CD8-positive, alpha-beta memory T cell (primary cell): ENCODE measurements at places on chromosomes 7 and 10. TPM values are rescaled to one million over a fixed set of nuclear protein-coding genes. Genes with fewer than 3 reads are reported as not detected.

Gene ANKRD30A
- not detected for polyA plus RNA-seq

Gene ALDH18A1
- 66.9 TPM for polyA plus RNA-seq

GRCh38 chr7:111264981-111265380, 174.1 kb downstream of the LRRN3 start:
- no peak for DNase-seq

- no peak for DNase-seq
Measured at GRCh38 chr10:59393349-59393748, 31.0 kb upstream of the FAM13C start.

GRCh38 chr7:2038931-2039728, 193.6 kb downstream of the MAD1L1 start:
- DNase-seq: peak; percentile 28

DNA sequence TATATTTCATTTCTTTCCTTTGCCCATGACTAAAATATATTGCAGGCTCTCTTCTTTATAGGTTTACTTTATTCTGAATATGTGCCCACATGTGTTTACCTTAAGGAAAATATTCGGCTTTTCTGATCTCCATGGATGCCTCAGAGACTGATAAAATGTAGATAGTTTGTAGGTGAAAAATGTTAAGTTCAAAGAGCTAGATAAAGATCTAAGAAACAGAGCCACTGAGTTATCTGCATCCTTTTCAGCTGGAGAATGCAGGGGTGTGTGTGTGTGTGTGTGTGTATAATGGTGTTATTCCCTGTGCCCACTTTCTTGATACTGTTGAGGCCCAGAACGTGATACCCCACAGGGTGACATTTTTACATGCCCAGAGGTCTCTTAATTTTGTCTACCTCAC, 150.8 kb downstream of the LRRC4 start:
- no peak for DNase-seq

DNA sequence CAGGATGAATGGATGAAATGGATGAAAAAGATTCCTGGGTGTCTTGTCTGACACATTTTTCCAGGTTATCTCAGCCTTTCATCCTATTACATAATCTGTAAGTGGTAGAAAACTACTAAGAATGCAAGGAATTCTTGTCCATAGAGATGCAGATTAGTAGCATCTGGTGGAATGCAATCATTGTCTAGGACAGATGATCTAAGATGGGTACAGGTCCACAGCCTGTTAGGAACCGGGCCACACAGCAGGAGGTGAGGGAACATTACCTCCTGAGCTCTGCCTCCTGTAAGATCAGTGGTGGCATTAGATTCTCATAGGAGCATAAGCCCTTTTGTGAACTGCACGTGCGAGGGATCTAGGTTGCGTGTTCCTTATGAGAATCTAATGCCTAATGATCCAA, 225.0 kb downstream of the CALN1 start:
- DNase-seq: no peak

DNA sequence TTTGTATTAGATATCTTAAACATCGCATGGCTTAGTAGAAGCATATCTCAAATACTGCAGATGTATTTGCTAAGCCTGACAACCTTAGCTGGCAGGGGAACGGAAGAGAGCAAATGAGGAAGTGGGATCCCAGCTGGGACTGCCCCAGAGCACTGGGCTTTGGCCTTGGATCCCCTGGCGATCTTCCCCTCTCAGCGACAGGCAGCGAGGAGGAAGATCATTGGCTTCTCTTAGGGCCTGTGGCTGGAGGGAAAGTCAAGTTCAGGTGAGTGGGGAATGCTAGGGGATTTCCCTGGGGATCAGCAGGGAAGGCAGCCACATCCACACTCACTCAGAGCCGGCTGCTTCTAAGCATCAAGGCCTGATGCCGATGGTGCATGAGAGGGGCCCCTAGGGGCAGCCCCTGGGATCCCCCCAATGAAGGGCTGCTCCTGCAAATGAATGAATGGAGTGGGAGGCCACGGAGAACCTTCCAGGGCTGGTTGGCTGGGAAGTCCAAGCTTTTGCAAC, 42.0 kb downstream of the LYZL2 start:
- DNase-seq: no peak

DNA sequence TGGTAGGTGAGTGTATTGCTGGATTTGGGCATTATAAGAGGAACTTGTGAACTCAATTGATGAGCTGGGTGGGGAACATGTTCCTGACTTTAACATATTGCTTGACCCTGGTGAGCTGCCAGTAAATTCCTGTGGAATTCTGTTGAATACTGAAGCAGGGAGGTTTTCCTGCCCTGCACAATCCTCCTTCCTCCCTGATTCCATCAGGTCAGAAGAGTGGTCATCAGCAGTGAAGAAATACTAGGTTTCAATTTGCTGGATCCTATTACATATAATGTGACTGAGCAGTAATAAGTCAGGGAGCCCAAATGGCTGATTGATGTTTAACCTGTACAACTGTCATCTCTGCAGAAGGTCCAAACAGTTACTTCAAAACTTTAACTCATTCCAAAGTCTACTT, 581.2 kb downstream of the SUGCT start:
- no peak for DNase-seq

DNA sequence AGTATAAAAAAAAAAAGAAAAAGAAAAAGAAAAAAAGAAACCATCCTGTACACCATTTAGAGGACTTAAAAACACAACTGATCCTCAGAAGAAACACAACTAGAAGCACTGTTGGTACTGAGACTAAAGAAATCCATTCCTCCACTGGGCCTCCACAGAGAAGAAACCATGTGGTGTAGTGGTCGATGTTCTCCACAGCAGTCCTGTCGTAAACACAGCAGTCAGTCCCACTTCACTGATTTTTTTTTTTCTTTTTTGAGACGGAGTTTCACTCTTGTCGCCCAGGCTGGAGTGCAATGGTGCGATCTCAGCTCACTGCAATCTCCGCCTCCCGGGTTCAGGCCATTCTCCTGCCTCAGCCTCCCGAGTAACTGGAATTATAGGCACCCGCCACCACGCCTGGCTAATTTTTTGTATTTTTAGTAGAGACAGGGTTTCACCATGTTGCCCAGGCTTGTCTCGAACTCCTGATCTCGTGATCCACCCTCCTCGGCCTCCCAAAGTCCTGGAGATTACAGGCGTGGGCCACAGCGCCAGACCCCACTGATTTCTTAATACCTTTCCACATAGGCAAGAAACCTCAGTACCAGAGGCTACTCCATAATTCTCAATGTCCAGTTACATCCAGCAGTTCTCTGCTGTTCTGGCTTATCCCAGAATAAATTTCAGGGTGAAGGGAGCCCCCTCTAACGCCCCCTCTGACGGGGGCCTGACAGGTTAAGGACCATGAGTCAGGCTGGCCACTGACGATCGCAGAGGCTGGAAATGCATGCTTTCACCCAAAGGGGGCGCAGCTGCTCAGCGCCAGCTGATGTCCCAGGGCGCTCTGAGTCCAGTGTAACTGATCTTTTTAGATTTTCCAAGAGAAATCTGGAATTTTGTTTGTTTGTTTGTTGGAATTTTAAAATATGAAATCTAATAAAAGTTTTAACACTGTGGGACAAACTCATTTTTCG, 24.8 kb upstream of the FFAR4 start:
- DNase-seq: no peak

DNA sequence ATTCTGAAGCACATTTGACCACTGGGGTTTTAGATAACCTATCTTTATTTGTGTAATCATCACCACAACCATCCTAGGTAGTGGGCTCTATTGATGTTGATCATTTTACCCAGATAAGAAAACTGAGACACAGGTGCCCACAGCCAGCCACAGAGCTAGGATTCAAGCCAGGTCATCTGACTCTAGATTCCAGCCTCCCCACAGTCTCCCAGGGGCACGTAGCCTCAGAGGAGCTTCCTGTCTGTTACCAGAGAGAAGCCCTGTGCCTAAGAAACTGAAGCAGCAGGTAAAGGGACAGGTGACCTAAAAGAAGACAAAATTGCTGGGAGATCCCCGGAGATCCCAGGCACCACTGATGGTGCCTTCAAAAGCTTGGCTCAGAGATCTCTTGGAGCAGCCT, 55.8 kb downstream of the ALOX5 start:
- no peak for DNase-seq

DNA sequence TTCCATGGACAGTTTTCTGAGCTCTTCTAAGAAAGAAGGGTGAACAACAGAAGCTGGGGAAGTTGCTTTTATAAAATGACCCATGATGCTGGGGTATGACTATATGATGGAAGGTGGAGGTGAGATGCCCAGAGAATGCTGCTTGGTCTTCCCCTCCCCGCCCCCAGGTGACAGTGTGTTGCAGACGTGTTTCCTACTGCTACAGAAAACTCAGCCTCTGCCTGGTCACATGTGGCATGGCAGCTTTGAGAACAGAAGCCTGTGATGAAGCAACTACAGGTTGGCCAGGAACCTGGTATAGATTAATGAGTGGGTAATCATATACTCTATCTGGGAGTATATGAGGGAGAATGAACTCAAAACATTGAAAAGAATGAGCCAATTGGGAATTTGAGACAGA, 67.1 kb downstream of the MTURN start:
- no peak for DNase-seq

Gene NAT16
- not detected for polyA plus RNA-seq

DNA sequence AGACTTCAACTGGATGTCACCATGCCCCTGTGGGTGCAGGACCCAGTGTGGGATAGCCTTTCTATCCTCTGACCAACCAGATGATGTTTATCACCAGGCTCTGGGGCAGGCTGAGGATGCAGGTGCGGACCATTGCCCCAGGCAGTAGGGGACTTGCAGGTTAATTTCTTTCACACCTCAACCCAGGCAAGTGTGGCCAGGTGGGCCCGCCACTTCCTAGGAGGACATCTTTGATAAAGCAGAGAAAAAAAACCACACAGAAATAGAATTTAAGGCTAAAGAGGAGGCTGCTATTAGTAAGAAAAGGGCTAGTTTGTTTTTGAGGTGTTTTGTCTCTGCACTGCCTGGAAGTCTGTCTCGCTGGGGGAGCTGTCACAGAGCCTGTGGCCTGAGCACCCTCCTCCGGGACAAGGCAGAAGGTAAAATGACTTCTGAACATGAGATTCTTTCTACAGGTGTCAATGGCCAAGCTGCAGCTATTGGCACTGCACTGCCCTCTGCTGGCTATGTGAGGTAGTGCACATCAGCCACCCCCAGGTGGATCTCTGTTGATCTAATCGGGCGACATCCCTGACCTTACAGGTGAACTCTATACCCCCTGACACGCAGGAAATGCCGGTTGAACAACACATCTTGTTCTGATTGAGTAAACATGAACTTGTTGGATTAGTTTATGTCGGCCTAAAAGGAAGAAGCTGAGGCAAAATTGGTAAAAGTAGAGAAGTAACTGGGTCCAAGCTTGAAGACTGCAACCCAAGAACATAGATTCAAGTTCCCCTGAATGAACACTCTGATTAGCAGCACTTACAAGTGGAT, 21.0 kb downstream of the UPP1 start:
- DNase-seq: peak; percentile 76

DNA sequence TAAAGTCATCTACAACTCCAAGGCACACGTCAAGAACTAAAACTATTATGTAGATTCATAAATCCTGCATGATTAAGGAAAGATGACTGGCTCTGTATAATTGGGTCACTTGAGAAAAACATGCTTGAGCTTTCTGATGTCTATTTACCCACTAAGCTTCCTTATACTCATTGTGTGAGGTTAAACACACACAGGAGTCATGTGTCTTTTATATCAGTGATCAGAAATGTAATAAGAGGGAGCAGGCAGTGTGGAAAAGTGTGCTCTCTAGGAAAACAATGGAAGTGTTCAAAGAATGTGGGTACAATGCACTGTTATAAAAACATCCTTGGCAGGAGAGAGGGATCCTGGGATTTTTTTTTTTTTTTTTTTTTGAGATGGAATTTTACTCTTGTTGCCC, 108.6 kb upstream of the ARID5B start:
- DNase-seq: no peak

Gene KCNH2
- polyA plus RNA-seq: 0.63 TPM

DNA sequence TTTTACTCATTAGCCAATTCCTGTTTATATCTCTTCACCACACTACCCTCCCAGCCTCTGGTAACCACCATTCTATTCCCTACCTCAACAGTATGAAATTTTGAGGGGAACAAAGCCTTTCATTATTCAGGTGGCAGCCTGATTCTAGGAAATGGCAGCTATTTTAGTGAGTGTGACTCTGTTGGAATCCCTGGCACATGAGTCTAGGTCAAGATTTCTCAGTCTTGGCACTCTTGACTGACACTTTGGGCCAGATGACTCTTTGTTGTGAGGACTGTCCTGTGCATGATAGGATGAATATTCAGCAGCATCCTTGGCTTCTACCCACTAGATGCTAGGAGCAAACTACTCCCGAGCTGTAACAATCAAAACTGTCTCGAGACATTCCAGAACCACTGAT, 322.8 kb upstream of the PHYHIPL start:
- no peak for DNase-seq

DNA sequence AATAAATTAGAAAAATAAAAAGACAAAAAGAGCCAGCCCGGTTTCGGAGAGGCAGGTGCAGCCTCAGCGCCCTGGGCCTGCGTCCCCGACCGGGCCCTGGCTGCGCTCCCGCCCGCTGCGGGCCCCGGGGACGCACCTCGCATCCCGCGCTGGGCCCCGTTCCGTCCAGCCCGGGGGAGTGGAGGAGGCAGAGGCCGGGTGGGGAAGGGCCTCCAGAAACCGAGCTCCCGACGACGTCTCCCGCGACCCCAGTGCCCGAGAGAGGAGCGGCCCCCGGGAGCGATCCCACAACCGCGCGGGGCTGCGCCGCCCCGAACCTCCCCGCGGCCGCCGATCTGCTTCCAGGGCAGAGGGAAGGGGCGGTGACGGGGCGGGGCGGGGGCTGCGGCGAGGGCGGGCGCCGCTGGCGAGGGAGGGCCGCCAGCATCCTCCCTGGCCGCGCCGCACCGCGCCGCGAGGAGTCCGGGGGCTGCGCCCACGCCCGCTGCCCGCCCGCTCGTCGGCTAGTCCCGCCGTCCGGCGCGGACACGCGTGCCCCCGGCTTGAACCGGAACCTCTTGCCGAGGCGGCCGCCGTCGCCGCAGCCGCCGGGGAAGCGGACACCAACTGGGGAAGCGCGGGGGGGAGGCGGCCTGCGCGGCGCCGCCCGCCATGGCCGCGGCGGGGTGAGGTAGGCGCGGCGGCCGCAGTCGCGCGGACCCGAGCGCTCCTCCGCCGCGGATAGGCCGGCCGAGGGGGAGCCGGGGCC, at the start of gene CCNY:
Gene CCNY, plus strand, starts transcription at position 426 of the 748 bp plus-strand sequence. CDS start 545 bp downstream, outside the sequence.
- peak; percentile 76 for DNase-seq

GRCh38 chr10:57294698-57295097, 933.6 kb upstream of the ZWINT start:
- DNase-seq: no peak

GRCh38 chr7:132261327-132262159, 314.7 kb downstream of the PLXNA4 start:
- no peak for DNase-seq

Gene ZNF736
- 1.7 TPM for polyA plus RNA-seq

GRCh38 chr7:21898265-21898930, 47.3 kb downstream of the CDCA7L start:
- DNase-seq: peak; percentile 44

DNA sequence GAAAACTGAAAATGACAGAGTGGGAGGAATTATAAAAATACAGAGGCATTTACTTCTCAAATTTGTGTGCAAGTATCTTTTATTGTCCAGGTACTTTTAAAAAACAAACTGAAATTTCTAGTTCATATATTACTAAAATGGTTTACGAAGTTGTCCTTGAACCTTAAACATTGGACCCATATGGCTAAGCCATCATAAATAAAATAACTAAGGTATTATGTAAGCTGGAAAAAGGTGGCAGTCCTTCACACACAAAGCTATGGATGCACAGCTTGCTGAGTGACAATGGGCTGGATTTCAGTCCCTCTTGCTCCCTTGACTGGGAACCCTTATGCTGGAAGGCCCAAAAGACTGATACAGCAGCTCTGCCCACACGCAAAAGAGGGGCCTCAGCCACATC, 66.1 kb downstream of the COBL start:
- no peak for DNase-seq

GRCh38 chr7:24381894-24382505, 98.0 kb downstream of the NPY start:
- no peak for DNase-seq

- no peak for DNase-seq
Measured at GRCh38 chr7:135441791-135442190, 68.1 kb downstream of the CNOT4 start.
